HAP-1 (cell line): ENCODE measurements at places on chromosomes 1 and 21.

DNA sequence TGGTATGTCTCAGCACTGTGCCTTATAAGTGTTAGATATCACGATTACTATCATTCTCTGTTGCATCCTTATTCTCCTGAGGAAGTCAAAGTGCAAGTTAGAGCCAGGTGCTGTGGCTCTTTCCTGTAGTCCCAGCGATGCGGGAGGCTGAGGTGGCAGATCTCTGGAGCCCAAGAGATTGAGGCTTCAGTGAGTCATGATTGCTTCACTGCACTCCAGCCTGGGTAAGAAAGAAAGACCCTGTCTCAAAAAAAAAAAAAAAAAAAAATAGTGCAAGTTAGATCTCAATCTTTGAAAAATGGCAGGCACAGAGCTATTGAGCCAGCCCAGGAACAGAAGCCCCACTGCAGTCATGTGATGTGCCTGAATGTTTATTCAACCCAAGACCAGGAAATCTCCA, 147.8 kb upstream of the POGK start:
- DNase-seq = no peak

GRCh38 chr1:98298319-98298718, 363.2 kb upstream of the SNX7 start:
- DNase-seq = no peak

GRCh38 chr1:8423269-8423691, 105.4 kb downstream of the SLC45A1 start:
- DNase-seq = peak; percentile 49

DNA sequence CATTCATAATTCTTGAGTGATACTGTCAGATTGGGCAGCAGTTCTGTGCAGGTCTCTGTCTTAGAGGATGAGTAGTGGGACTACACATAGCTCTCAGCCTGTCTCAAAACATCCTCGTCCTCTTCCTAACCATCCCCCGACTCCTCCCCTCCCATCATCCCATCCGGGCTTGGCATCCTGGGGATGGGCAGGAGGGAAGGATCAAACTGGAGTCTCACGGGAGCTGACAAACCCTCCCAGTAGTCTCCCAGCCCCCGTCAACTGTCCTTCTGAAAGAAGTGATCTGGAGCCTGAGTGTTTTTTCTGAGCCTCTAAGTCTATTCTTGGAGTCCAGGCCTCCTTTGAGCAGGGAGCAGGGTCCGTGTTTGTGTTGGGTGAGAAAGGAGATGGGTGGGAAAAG, 102.0 kb downstream of the PAX7 start:
- no peak for DNase-seq

DNA sequence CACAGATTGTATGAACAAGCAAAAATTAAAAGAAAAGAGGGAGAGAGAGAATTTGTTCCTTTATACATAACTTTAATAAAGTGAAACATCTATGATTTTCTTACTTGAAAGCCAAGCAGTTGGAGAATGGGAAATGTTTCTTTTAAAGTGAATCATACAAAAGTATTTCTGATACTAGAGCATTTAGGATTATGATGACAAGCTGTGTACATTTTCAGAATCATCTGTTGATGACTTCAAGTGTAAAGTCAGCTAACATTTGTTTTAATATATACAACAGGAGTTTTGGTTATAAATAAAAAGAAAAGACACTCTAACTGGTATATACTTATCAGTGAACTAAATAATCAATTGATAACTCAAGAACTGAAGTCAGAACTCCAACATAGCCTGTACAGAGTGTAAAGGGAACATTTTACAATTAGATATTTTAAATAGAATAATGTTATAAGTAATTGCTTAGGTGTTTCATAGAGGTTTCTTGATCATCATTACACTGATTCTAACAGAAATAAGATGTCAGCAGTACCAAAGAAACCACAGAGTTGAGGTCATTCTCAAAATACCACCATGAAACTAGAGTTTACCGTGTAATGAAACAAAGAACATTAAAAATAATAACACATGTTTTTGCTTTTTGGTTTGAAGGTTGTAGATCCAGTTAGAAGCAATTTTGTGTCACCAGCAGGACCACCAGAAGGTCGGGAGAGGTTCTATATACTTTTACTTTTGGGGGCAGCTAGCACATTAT, 103.4 kb downstream of the COL24A1 start:
- DNase-seq = no peak

DNA sequence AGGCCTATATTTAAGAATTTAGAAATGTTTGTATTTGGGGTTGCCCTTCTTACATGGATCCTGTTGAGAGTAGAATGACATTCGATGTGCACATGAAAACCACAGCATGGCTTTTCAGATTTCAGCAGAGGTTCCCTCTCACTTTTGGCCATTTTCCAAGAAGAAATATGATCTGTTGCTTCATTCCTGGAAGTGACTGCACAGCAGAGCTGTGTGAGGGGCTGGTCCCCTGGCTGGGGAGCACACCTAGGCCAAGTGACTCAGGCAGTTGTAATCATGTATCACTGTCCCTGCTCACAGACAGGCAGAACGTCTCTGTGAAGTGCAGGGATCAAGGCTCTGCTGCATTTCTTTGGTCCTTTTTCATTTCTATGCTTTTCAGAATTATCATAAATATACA, 32.3 kb downstream of the AGT start:
- no peak for DNase-seq

GRCh38 chr1:218983433-218983832, 190.2 kb upstream of the LYPLAL1 start:
- DNase-seq = no peak

DNA sequence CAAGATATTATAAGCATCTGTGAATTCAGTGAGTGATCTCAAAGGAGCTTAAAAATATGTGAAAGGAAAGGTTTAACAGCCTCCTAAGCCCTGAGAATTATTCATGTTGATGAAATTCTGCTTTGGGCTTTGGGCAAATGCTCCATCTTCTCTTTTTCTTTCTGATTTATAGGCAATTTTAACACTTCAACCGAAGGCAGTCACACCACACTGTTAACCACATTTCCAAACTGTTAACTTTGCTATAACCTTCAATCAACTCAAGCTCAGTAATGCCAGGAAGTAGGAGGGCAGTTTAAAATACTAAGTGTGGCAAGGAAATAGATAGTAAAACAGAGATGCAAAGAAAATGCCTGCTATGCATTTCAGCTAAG, 54.4 kb upstream of the NEK7 start:
- DNase-seq = no peak

DNA sequence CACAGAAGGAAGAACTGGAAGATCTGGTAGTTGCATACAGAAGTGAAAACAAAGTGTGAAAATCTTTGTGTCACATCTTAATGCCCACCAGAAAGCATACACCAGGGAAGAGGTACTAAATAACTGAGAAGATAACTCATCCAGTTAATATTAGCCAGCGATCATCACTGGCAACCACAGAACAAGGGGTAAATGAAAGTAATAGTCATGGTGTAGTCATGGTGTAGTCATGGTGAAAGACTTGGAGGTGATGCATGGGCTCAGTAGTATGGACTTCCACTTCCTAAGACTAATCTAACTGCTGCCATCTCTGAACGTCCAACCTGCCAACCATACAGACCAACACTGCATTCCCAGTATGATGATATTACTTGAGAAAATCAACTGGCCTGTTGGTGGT, 481.2 kb upstream of the NR5A2 start:
- DNase-seq = no peak

DNA sequence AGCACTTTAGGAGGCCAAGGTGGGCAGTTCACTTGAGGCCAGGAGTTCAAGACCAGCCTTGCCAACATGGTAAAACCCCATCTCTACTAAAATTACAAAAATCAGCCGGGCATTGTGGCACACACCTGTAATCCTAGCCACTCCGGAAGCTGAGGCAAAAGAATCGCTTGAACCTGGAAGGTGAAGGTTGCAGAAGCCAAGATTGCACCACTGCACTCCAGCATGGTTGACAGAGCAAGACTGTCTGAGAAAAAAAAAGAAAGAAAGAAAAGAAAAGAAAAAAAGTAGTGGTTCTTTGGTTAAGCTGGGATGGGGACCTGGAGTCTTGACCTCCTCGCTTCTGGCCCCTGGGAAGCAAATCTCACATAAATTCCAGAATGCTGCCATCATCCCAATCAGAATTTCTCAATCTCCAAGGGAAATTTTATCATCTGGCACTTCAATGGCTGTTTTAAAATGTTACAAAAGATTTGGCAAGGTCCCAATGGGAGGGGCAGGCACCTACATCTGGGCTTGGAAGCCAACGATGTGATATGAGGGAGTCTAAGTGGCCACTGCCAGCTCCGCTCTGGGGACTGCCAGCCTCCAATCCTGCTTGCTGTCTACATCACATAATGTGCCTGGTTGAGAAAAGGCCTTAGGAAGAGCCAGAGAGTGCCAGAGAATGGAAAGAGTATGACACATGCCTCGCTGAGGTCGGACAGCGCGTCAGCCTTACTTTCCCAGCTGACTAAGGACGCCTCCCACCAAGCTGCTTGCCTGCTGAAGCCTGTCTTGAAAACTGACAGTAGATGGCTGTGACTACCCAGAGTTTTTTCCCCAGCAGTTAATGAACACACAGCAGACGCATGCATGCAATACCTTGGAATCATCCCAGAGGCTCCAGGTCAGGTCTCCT, 42.1 kb upstream of the SRP9 start:
- no peak for DNase-seq

- no peak for DNase-seq
Observed at GRCh38 chr1:202567738-202568137, 142.5 kb downstream of the SYT2 start.

DNA sequence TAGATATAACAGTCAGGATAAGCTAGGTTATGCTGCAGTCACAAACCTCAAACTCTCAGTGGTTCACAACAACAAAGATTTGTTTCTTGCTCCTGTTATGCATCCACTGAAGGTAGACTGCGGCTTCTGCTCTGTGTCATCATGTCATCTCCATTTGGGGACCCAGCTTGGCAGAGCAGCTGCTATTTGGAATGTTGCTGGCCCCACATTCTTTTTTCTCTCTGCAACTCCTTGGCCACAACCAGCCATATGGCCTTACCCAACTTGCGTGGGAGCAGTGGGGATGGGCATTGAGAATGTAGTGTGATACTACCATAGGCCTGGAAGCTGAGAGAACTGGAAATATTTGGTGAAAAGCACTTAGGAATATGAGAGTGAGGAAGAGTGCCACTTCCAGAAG, 26.4 kb downstream of the AGO4 start:
- DNase-seq = no peak

- no peak for DNase-seq
Observed at GRCh38 chr1:156406251-156406650, 37.2 kb downstream of the RHBG start.

- no peak for DNase-seq
Observed at GRCh38 chr1:56424744-56425493, 154.4 kb downstream of the PLPP3 start.

DNA sequence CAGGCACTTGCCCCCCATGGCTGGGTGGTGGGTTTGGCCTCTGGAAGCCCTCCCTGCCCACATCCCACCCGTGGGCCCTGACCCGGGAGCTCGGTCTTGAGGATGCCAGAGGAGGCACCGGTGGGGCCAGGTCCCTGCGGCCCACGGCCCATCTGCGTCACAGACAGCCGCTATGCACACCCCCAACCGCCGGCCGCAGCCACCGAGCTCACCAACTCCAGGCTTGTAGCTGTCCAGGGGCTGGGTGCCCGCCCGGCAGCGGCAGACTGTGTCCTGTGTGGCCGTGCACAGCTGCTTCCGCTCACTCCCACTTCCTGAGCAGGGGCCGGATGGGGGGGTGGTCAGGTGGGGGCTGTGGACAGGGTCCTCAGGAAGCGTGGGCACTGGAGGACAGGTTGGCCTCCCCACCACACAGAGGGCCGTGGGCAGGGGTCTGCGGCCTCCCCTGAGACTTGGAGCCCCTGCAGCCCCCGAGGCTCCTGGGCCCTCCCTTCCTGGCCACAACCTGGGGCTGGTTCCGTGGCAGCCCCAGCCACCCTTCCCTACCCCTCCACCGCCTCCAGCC, 1.1 kb downstream of the TNFRSF4 start:
- no peak for DNase-seq
